ENCODE measurements at places on chromosomes 12 and 14.

- DNase-seq = no peak
Observed at GRCh38 chr12:108572166-108572790, 9.9 kb downstream of the ISCU start.

DNA sequence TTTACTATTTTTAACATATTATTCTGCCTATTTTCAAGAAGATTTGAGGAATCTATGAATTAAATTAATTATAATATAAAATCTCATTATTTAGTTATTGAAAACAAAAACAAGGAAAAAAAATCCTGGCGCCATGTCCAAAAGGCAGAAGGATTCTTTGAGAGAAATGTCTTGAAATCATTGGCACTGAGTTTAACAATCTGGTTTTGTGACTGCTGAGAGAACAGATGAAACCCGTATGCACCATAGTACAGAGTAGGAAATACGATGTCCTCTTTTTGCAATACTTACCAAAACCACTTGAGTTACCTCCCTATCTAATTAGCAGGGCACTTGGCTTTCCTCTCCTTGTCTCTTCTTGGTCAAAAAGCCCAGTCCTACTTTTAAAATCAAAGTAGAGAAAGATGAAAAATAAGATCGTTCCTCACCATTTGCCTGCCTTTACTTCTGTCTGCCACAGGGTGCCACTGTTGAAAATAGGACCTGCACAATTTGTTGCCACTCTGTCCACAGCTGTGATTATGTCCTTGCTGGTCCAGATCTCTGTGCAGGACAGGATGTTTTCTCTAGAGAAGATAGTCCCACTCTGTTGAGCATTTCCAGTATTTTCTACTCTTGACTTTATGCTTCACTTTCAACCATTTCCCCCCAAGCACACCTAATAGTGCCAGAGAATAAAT, 179.7 kb downstream of the PDZRN4 start:
- DNase-seq = no peak

DNA sequence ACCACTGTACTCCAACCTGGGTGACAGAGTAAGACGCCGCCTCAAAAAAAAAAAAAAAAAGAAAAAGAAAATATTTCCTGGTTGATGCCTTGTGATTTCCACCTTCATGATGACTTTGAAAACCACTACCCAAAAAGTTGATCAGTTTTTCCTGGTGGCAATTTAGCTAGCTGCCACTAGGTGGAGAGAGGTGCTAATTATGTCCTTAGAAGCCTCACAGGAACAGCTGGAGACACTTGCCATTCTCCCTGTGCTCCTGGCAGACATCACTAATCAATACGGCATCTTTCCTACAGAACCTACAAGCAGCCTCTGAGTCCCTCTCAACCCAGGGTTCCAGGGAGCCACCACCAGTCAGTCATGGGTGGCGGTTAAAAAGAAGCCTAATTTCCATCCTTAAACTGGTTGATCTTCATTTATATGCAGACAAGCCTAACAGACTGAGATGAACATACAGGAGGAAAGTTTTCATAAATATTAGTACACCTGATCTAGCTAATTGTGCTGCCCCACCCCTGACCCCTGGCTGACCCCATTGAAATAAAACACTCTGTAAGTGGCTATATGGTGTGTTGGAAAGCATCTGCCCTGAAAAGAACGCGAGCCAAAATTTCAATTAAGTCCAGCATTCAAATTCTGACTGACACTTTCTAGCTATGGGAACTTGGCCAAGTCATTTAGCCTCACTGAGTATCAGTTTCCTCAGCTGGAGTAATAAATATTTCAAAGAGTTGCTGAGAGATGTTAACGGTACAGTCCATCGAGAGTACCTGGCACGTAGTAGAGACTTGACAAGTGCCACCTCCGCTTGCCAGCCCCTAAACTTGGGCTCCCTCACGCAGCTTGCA, 6.2 kb upstream of the OAS1 start:
- peak; percentile 19 for DNase-seq

GRCh38 chr12:19411234-19412204, 27.8 kb upstream of the AEBP2 start:
- no peak for DNase-seq

GRCh38 chr12:48414021-48414420, 58.3 kb upstream of the ANP32D start:
- no peak for DNase-seq

Measured in activated CD4-positive, CD25-positive, alpha-beta regulatory T cell treated with anti-CD3 and anti-CD28 coated beads, Interleukin-2, amount 50 U/mL, for 16 hours (primary cell).